SK-N-SH (cell line): ENCODE measurements at places on chromosomes 4 and X.
A peak's percentile ranks its signal among the peaks of the same experiment; 100 is the strongest.

- no peak for DNase-seq
These were observed 12.0 kb downstream of the SHOX start for GRCh38 chrX:642436-643240.

DNA sequence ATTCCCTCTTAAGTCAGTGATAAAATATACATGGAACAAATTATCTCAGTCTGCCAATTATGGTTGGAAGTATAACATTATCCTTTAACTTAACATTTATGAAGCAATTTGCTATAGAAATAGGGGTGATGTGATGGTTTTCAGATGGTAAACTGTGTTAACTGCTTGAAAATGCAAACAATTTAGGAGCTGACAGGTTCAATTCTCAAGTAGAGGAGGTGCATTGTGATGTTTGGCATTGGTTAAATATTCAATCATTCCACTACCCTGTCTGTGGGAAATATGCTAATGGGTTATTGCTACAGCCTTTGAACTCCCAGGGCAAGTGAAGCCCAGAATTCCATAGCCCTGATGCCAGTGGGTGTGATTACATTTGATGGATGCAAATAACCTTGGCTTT, 243.4 kb upstream of the GK2 start:
- DNase-seq, result no peak

DNA sequence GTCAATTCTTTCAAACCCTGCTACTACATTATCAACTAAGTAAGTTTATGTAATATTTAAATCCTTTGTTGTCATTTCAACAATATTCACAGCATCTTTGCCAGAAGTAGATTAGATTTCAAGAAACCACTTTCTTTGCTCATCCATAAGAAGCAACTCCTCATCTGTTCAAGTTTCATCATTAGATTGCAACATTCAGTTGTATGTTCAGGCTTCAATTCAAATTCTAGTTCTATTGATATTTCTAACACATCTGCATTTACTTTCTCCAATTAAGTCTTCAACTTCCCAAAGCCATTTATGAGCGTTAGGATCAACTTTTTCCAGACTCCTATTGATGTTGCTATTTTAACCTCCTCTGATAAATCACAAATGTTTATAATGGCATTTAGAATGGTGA, 66.1 kb downstream of the BMP3 start:
- no peak for DNase-seq

- no peak for DNase-seq
These were observed 104.9 kb downstream of the CHIC2 start for GRCh38 chr4:53959343-53960120.

DNA sequence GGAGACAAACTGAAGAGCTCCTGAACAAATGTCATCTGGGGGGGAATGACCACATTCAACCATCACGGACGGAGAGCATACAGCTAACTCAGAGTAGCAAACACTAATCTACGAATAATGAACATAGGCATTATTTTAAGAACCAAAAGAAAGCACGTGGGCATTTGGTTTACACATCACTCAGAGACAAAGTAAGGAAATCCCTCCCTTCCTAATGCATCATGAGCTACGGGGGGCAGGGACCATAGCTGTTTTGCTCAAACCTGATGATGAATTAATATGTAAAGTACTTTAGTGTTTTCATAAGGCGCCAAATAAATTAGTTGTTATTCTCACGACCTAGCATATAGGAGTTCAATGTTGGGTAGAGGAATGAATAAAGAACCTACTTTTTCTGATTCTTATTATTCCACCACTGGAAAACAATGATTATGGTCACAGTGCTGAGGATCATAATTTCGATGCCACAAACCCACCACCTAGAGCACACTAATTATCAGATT, 11.7 kb upstream of the TMEM156 start:
- peak; percentile 34 for DNase-seq

DNA sequence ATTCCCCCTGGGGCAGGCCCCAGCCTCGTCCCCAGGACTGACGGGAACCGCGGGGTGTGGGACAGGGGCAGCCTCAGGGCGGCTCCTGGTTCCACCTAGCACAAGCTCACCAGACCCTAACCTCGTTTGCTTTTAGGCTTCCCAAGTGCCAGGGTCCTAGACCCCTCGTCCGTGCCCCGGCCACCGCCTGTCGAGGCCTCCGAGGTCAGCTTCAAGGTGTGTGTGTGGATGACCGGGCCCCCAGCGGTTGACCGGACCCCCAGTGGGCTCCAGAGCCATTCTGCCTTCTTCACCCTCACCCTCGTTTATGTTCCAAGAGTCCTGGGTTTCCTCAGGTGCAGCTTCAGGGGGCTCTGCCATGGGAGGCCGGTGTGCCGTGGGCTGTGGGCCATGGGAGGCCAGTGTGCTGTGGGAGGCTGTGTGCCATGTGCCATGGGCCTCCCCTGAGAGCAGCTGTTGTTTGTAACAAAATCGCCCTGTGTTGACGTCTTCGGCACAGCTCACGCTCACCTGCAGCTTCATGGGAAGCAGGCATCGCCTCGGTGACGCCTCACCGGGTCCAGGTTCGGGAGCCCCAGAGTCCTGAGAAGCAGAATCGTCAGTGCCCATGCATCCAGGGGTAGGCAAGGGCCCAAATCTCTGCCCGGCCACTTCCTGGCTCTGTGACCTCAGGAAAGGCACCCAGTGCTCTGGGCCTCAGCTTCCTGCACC, 43.0 kb upstream of the HMX1 start:
- peak; percentile 10 for DNase-seq

GRCh38 chrX:76428243-76429130, 977 bp downstream of the MAGEE1 start:
- DNase-seq, result peak; percentile 4

DNA sequence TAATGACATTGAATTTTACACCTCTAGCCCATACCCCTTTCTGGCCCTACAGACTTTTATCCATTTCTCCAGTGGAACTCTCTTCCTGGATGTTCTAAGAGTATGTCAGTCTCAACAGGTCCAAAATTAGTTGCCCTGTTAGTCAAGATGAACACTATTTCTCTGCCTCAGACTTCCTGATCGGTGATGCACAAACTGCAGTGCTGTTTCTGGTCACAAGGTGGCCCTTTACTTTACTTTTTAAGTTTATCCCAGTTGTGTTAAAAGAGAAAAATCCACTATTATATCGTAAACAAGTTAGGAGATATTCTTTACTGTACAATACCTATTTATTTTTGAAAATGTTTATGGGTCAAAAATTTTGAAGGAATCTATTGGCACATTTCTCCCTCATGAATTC, 13.1 kb downstream of the TCEAL7 start:
- DNase-seq, result peak; percentile 44

DNA sequence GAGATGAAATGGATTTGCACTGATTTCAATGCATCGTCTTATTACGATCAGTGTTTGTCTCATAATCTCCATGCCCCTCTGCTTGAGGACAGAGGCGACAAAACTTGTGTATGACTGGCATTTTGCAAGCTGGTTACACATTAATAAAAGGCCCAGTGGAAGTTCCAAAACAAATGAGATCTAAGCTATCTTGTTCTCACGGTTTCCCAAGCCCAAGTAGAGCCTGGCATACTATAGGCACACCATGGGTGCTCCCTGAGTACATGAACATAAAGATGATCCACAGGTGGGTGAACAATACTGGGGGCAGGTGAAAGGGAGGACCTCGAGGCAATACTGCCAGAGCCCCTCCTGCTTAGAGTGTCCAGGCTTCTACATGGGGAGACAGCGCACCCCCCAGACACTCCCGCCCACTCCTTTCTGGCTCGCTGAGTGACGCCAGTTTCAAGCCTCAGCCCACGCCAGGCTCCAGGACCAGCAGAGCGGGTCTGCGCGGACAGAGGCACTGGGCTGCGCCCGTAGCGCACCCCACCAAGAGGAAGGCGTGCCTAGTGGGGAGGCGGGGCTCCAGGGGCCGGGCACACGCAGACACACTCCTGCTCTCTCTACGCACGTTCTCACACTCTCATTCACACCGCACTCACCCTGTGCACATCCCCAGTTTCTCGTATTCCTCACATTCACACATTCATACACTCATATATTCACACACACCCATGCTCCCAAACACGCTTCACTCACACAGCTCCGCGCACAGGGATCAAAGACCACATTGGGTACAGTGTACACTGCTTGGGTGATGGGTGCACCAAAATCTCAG, 8.9 kb upstream of the GSX2 start:
- DNase-seq, result peak; percentile 77
